Activated CD4-positive, alpha-beta memory T cell treated with anti-CD3 and anti-CD28 coated beads, Interleukin-2, amount 10 ng/mL, durations not matched to agents 7 days and 5 days (primary cell): ENCODE measurements at places on chromosomes 1 and 21. TPM values are rescaled to one million over a fixed set of nuclear protein-coding genes. Genes with fewer than 3 reads are reported as not detected.

TSPEAR gene
- total RNA-seq: not detected

SH2D5 gene
- total RNA-seq: not detected

OR2T29 gene
- total RNA-seq: not detected

LORICRIN gene
- total RNA-seq: not detected

C1orf198 gene
- 1.7 TPM for total RNA-seq

TIAM1 gene
- 57.6 TPM for total RNA-seq

CPTP gene
- 21.9 TPM for total RNA-seq

NR0B2 gene
- total RNA-seq: not detected

DNA sequence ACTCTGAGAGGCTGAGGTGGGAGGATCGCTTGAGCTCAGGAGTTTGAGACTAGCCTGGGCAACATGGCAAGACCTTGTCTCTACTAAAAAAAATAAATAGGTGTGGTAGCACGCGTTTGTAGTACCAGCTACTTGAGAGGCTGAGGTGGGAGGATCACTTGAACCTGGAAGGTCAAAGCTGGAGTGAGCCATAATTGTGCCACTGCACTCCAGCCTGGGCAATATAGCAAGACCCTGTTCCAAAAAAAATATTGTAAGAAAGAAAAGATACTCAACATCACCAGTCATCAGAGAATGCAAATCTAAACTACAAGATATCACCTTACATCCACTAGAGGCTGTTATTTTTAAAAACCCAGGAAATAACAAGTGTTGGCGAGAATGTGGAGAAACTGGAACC, 32.5 kb downstream of the ZNF644 start:
- no peak for DNase-seq

- no peak for DNase-seq
Observed at GRCh38 chr1:17094664-17095063, 24.6 kb downstream of the PADI2 start.

- no peak for DNase-seq
Observed at GRCh38 chr1:10528066-10529014, 53.6 kb downstream of the PEX14 start.

- no peak for DNase-seq
Observed at GRCh38 chr1:88350648-88351047, 333.4 kb upstream of the PKN2 start.

DNA sequence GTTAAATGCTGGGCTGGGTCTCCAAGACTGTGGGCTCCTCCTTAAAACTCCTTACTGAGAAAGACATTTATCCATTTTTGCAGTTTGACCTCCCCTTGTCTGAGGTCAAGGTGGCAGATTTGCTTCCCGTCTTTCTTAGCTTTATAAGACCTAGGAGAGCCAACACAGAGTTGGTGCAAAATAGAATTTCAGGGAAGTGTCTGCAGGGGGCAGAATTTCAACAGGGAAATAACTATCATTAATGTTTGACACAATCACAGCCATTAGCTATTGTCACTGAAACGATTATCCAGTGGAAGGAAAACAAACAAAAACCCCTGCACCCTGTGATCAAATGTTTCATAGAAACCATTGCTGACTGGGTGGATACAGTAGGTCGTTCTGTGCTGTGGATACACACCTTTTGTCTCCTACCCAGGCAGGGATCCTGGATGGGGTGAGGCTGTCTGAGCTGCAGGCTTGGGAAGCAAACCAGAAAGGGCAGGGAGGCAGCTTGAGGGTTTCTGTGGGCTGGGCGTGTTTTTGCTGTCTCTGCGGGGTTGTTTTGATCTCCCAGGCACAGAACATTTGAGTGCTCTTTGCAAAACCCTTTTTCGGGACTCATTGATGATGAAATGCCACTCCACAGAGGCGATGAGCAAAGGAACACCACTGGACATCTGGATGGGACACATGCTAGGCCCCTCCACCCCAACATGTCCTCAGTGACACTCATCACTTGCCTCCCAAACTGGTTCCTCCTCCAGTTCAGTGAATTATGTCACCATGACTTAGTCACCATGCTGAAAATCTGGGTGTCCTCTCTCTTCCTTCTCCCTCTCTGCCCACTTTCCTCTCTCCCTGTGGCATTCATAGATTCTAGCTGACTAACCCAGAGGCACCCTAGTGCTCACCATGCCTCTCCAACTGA, 94.2 kb upstream of the SERBP1 start:
- no peak for DNase-seq

- no peak for DNase-seq
Observed at GRCh38 chr1:119861547-119861946, 34.8 kb downstream of the ADAM30 start.

DNA sequence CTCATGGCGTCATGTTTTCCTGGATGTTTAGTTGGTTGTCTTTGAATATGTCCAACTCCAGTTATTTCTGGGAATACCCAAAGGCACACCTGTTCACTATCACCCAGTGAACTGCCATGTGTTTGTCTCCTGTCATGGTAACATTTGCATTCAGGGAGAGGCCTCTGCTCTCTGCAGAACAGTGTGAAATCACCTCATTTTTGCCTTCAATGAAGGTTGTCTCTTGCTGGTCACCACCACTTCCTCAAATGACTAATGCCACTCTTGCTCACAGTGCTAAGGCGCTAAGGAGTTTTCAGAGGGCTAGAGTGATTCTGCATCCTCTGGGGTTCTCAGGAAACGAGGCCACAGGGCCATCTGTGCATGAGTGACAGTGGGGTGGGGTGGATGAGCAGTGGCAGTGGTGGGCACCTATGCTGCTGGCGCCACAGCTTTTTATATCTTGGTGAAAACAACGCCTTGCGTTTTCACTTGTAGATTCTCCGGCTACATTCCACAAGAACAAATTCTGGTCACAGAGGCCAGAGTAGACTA, 60.0 kb upstream of the ATP5PO start:
- peak; percentile 77 for DNase-seq

- DNase-seq: no peak
Observed at GRCh38 chr1:28139025-28139712, 37.3 kb downstream of the PTAFR start.

GRCh38 chr1:200147094-200147493, 119.6 kb downstream of the NR5A2 start:
- no peak for DNase-seq

GRCh38 chr21:41121785-41122415, 46.1 kb upstream of the BACE2 start:
- peak; percentile 70 for DNase-seq

GRCh38 chr21:43006874-43007208, 32.5 kb downstream of the PKNOX1 start:
- no peak for DNase-seq

DNA sequence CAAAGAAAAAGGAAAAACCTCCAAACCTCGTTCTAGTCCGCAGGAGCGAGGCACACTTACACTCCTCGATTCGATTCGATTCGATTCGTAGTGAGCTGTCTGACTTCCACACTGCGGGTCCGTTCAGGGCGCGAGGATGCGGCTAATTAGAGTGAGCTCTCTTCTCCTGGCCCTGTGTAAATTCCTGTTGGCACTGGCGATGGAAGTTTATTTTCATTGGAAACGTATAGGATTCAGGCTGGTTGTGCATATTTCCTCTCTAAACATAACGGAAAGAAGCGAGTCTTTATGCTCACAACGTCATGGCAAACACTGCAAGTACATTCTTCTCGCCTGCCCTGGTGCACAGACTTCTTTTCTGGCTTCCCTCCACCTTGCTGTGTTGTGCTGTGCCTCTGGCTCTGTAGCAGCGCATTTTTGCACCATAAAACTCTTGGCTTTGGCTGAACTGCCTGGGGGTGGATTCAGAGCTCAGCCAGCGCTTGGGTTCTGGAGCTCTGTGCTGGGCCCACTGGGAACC, 2.7 kb downstream of the HUNK start:
- DNase-seq: no peak

GRCh38 chr1:25679171-25679570, 62.6 kb downstream of the MAN1C1 start:
- DNase-seq: no peak

- no peak for DNase-seq
Observed at GRCh38 chr1:248871837-248872401, 13.0 kb upstream of the ZNF692 start.

GRCh38 chr1:29542548-29542947, 306.2 kb downstream of the PTPRU start:
- no peak for DNase-seq

- no peak for DNase-seq
Observed at GRCh38 chr1:38064197-38064903, 17.8 kb upstream of the POU3F1 start.

DNA sequence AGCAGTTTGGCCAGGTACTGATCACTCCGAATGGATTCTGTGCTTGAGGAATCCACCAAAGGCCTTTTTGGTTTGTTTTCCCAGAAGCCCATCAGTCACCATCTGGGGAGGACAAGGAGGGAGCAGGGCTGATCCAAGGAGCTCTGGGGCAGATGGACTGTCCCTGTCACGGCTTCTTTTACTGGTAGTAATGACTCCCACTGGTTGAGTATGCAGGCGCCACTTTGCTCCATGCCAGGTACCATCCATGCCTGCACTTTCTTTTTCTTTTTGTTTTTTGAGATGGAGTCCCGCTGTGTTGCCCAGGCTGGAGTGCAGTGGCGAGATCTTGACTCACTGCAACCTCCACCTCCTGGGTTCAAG, 101.7 kb downstream of the UBIAD1 start:
- DNase-seq: no peak

DNA sequence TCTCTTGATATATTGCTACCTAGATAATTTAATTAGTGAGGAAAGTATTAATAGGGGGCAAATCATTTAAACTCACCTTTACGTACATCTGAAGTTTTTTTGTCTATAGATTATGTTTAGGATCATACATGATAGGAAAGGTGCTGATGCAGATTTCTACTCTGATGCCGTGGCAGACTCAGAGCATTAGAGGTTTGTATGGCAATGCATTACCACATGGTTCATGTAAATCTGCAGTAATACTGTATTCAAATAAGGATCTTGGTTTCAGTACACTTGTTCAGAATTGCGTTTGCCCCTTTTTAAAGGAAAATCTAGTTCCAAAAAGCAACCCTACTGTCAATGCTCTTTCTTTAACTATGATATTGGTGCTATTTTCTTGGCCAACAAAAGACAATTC, 288.3 kb downstream of the PTPRC start:
- no peak for DNase-seq

DNA sequence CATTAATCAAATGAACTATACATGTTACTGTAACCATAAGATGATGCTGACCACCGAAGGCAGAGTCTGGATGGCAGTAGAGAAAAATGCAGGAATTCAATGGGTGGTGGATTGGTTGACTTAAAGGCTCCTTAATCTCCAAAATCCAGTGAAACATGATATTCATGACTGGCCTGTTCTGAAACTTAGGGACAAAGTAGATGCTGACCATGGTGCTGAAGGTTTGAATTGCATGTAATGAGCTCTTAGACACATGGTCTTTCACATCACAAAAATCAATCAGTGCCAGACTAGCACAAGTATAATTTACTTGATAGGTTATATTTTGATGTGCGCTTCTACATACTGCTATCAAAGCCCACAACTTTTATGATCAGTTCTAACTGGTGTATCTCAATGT, 30.9 kb upstream of the NTMT2 start:
- DNase-seq: no peak

DNA sequence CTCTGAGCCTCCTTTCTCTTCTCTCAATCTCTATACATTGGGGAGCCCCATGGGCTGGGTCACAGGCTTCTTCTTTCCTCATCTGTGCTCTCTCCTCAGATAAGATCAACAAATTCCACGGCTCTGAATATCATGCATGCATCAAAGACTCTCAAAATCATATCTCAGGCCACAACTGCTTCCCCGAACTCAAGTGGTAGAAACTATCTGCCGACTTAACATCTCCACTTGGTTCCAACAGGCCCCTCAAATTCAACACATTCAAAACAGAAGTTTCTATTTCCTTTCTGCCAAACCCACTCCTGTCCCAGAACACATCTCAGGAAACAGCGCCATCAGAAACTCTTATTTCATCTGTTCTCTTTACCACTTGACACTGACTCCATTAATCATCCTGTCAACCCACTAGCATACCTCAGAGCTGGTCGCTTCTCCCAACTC, 16.7 kb downstream of the DDX59 start:
- no peak for DNase-seq

DNA sequence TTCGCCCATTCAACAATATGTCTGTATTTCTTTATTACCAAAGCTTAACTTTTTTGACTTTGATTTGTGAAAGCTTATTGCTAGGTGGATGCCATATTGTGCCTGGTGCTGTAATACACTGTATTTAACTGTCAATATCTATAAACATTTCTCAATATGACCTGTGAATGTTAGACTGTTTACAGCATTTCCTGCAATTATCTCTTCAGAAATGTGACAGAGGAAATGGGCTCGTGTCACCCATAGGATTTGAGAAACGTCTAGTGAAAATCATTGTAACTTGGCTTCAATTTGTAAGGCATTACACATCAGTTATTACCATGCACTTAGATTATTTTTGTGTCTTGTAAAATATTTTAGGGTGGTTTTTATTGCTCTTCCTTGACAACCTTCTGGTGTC, 237.8 kb upstream of the ADGRL2 start:
- no peak for DNase-seq

- peak; percentile 54 for DNase-seq
Observed at GRCh38 chr1:38026592-38027200, 14.2 kb downstream of the UTP11 start.

- no peak for DNase-seq
Observed at GRCh38 chr1:35644204-35644603, 2.9 kb upstream of the PSMB2 start.

GRCh38 chr1:56330391-56331026, 248.9 kb downstream of the PLPP3 start:
- no peak for DNase-seq

- no peak for DNase-seq
Observed at GRCh38 chr1:159989581-159989980, 35.5 kb upstream of the SLAMF9 start.

- DNase-seq: peak; percentile 58
Observed at GRCh38 chr1:111334169-111334568, 43.5 kb downstream of the CHIA start.

GRCh38 chr1:248359415-248359814, 2.0 kb upstream of the OR2T4 start:
- DNase-seq: no peak

GRCh38 chr1:30409476-30410152, 313.8 kb downstream of the MATN1 start:
- peak; percentile 9 for DNase-seq

GRCh38 chr1:244705261-244706234, 52.6 kb downstream of the DESI2 start:
- DNase-seq: no peak

- no peak for DNase-seq
Observed at GRCh38 chr1:248851390-248851789, 7.5 kb downstream of the ZNF692 start.

DNA sequence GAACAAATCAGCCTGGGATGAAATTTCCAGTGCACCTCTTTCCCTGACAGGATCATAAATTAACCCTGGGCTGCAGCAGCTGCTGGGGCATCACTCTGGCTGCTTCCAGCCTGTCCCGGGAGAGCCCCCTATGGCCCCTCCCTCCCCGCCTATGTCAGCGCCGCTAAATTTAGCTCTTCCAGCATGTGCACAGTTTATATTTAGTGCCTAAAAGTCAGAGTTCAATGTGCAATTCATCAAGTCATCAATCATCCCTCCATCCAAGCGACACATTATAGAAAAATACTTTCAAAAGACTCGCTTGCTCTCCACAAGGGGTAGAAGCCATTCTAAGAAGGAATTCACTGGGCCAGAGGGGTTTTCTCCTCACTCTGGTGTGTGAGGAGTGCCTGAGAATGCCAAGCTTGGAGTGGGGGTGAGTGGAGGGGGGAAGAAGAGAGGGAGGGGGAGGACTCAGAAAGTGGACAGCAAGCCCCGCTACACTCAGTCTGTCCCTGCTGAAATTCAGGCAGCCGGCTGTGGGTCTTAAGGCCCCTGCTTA, 37.4 kb downstream of the XCL1 start:
- no peak for DNase-seq
